ENCODE measurements at places on chromosomes 7 and 10.
A peak's percentile ranks its signal among the peaks of the same experiment; 100 is the strongest.

- DNase-seq = peak; percentile 34
Measured at GRCh38 chr7:99975782-99976521, at the start of gene AZGP1. Gene AZGP1, minus strand, starts transcription at chr7:99976031. Its CDS starts 11 bp downstream, at chr7:99976020.

DNA sequence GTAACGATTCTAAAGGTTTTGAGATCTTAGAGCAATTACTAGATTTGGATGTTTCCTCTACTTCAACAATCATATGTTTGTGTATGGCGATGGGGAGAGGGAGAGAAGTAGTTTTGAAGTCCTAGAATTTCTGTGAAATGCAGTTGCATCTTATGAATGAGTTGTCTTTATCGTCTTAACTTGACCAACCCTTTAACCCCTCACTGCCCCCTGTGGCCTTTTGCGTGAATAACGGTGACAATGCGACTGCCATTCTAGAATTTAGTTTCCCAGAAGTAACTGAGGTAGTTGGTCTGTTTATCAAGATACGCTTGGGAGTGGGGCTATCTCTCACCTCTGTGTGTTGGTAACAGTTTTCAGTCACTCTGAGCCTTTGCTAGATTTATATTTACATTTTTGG lies 204.6 kb downstream of the HDAC9 start:
- peak; percentile 14 for DNase-seq

- no peak for DNase-seq
Measured at GRCh38 chr10:43352951-43353350, 18.5 kb upstream of the FXYD4 start.

DNA sequence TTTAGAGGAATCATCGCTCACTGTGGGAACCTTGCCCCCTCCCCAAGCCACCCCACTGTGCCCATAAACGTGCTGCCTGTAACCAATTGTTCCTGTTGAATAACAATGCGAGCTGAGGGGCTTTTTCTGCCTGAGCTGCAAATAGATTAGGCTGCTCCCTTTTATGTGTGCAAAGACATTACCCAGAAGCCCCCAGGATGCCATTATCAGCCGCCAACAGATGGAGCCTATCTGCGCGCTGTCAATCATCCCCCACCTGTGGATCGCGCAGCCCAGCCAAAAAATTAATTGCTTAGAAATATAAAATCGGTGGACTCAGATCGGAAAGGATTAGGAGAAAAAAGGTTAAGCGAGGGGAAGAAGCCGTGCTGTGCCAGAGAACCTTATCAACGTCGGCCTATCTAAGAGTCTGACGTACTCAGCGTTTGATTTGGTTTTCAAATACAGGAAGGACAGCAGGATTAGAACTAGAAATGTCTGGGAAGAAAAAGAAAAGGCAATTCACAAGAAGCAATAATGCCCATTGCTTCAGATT lies 167.3 kb upstream of the MYO3A start:
- DNase-seq = no peak

All from Calu3 (cell line).